Type B pancreatic cell (in vitro differentiated cells): ENCODE measurements at places on chromosomes 5 and 9. TPM values are rescaled to one million over a fixed set of nuclear protein-coding genes. Genes with fewer than 3 reads are reported as not detected.
A peak's percentile ranks its signal among the peaks of the same experiment; 100 is the strongest.

- H3K36me3 ChIP-seq = no peaks in the 10 kb centered on the region
- no peaks in the 10 kb centered on the region for H3K4me1 ChIP-seq
- H3K27me3 ChIP-seq = peaks cover 20% of the 10 kb centered on the region
Observed at GRCh38 chr9:134996591-134997530, 79.1 kb upstream of the FCN1 start.

Gene ZNF618
- total RNA-seq = 23.7 and 51.5 TPM in 2 replicates

- no peaks in the 10 kb centered on the region for H3K36me3 ChIP-seq
- no peaks in the 10 kb centered on the region for H3K4me1 ChIP-seq
- no peaks in the 10 kb centered on the region for H3K27me3 ChIP-seq
- DNase-seq = no peak
- no peak overlapping the region for H3K4me3 ChIP-seq
Observed at GRCh38 chr5:160788102-160788660, 63.8 kb downstream of the ATP10B start.

DNA sequence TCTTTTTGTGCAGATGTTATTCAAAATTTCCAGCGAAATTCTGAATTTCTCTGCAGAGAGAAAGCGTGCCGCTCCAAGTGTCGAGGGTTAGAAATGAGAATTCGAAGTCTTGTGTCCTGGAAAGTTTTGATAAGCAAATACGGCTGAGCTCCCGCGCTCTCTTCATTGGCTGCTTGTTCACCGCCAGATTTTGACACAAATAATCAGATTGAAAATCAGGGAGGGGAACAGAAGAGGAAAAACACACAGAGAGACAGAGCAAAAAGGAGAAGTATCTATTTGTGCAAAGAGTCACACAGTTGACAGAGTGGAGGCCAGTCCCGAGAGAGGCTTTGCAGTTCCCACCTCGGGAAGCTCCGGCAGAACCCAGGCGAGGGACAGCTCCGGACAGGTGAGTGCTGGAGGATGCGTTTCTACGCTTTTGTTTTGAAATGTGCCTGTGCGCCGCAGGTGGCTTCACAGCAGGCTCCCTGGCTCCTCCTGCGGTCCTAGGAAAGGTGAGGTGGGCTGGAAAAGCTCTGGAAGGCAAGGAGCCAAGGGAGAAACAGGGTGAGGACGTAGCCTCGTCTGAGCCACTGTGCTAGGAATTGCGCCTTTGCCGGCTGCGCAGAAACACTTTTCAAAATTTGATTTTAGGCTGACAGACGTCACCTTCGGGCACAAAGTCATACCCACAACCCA is at the start of gene GFI1B:
TSS of gene GFI1B (plus strand) at position 244 of the 681 bp plus-strand sequence. CDS start 7,985 bp downstream, outside the sequence.
- no peak within 1 kb of the TSS for H3K4me3 ChIP-seq
- no peak for DNase-seq
- H3K36me3 ChIP-seq = no peaks in the 10 kb centered on the region
- H3K4me1 ChIP-seq = no peaks in the 10 kb centered on the region

GRCh38 chr5:172796306-172796705 is 25.3 kb upstream of the DUSP1 start:
- no peak overlapping the region for H3K4me3 ChIP-seq
- DNase-seq = no peak

Gene EMB
- 12.2 and 26.8 TPM in 2 replicates for total RNA-seq

GRCh38 chr9:116661037-116661954 is 25.8 kb upstream of the TRIM32 start:
- no peaks in the 10 kb centered on the region for H3K27me3 ChIP-seq
- H3K27ac ChIP-seq = no peak overlapping the region
- H3K4me3 ChIP-seq = no peak overlapping the region
- no peak for DNase-seq
- no peaks in the 10 kb centered on the region for H3K36me3 ChIP-seq

GRCh38 chr5:71782393-71782770 is 63.3 kb downstream of the CARTPT start:
- no peak overlapping the region for H3K27ac ChIP-seq
- H3K4me1 ChIP-seq = no peaks in the 10 kb centered on the region
- peak overlapping the region; percentile 8 for H3K4me3 ChIP-seq
- DNase-seq = no peak
- no peaks in the 10 kb centered on the region for H3K36me3 ChIP-seq

Gene ARL15
- total RNA-seq = 15.8 and 16.9 TPM in 2 replicates

Gene SEMA4D
- total RNA-seq = 32.3 and 43.6 TPM in 2 replicates

- no peaks in the 10 kb centered on the region for H3K4me1 ChIP-seq
- H3K36me3 ChIP-seq = peaks cover 3% of the 10 kb centered on the region
- no peaks in the 10 kb centered on the region for H3K27me3 ChIP-seq
- no peak overlapping the region for H3K27ac ChIP-seq
- DNase-seq = no peak
Observed at GRCh38 chr9:33465596-33466564, 7.8 kb downstream of the NOL6 start.

- H3K27ac ChIP-seq = peak overlapping the region; percentile 55
- no peak for DNase-seq
- peaks cover 15% of the 10 kb centered on the region for H3K36me3 ChIP-seq
- H3K4me3 ChIP-seq = peak overlapping the region; percentile 58
Observed at GRCh38 chr9:27421577-27421976, 102.5 kb upstream of the IFNK start.

Gene SELENOP
- 65.5 and 96.2 TPM in 2 replicates for total RNA-seq

Gene BHMT2
- 0.45 TPM in 1 of 2 replicates, not detected in the other for total RNA-seq

Gene SPATA31C1
- total RNA-seq = 0.07 TPM in 1 of 2 replicates, not detected in the other

- H3K36me3 ChIP-seq = peaks cover 22% of the 10 kb centered on the region
- no peak overlapping the region for H3K4me3 ChIP-seq
- no peaks in the 10 kb centered on the region for H3K27me3 ChIP-seq
- H3K27ac ChIP-seq = no peak overlapping the region
Observed at GRCh38 chr9:93541581-93542349, 34.6 kb upstream of the PHF2 start.

GRCh38 chr5:171316258-171317121 is 7.4 kb downstream of the TLX3 start:
- peak overlapping the region; percentile 60 for H3K4me3 ChIP-seq
- no peak for DNase-seq
- H3K36me3 ChIP-seq = no peaks in the 10 kb centered on the region
- peaks cover 6% of the 10 kb centered on the region for H3K4me1 ChIP-seq
- H3K27ac ChIP-seq = no peak overlapping the region
- peaks cover 92% of the 10 kb centered on the region for H3K27me3 ChIP-seq

Gene PDZD2
- 4.3 and 6.0 TPM in 2 replicates for total RNA-seq

Gene NXNL2
- total RNA-seq = 0.58 and 1.8 TPM in 2 replicates

DNA sequence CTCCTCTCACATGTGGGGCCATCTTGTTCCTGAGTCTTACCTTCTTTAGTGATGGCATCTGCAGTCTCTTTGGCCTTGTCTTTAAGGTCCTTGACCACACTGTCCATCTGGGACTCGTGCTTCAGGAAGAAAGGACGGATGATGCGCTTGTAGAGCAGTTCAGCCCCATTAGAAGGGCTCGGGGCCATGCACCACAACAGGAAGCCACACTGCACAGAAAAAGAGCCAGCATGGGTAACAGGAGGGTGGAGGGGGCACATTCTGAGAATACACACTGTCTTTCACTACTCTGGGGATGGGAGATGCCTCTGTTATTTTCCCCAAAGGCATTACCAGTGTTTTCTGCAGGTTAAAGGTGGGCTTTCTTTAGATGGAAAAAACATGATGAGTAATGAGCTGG is 25.9 kb downstream of the SRP19 start:
- H3K27ac ChIP-seq = no peak overlapping the region
- H3K4me1 ChIP-seq = no peaks in the 10 kb centered on the region
- no peaks in the 10 kb centered on the region for H3K27me3 ChIP-seq
- H3K36me3 ChIP-seq = peaks cover 11% of the 10 kb centered on the region
- H3K4me3 ChIP-seq = no peak overlapping the region

GRCh38 chr5:140338336-140338735 is 8.1 kb downstream of the HBEGF start:
- peaks cover 13% of the 10 kb centered on the region for H3K4me1 ChIP-seq
- no peak for DNase-seq
- H3K4me3 ChIP-seq = no peak overlapping the region
- peaks cover 4% of the 10 kb centered on the region for H3K36me3 ChIP-seq
- H3K27ac ChIP-seq = no peak overlapping the region

Gene KCNT1
- total RNA-seq = 0.10 TPM in 1 of 2 replicates, not detected in the other

- no peaks in the 10 kb centered on the region for H3K36me3 ChIP-seq
- DNase-seq = no peak
- H3K27me3 ChIP-seq = no peaks in the 10 kb centered on the region
- no peak overlapping the region for H3K27ac ChIP-seq
- peaks cover 31% of the 10 kb centered on the region for H3K4me1 ChIP-seq
Observed at GRCh38 chr9:106423575-106423974, 439.4 kb upstream of the ZNF462 start.

GRCh38 chr9:91073811-91074771 is 272.5 kb downstream of the SYK start:
- no peak overlapping the region for H3K27ac ChIP-seq
- no peak for DNase-seq
- H3K27me3 ChIP-seq = no peaks in the 10 kb centered on the region
- H3K4me3 ChIP-seq = no peak overlapping the region

DNA sequence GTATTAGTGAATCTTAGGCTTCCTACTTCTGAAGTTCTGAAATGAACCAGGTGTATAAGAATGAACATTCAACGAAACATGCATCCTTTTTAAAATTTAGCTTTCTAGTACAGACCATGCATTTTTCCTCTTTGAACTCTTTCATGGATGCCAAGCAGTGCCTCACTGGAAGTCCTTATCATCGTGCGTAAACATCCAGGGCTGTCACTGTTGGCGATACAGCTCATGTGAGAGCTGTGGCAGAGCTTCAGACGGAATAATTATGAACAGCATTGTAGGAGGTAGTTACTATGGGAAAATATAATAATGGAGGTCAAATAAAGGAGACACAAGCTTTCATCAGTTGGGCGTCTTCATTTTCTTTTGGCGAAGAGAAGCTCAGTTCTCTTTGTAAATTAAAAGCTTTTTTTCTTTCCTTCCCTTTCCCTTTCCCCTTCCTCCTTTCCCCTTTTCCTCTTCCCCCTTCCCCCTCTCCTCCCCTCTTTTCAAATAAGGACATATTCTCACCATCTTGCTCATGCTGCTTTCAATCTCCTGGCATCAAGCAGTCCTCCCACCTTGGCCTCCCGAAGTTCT is 167.3 kb downstream of the KDM4C start:
- H3K27ac ChIP-seq = no peak overlapping the region
- peak overlapping the region; percentile 14 for H3K4me3 ChIP-seq
- H3K36me3 ChIP-seq = peaks cover 5% of the 10 kb centered on the region
- peaks cover 7% of the 10 kb centered on the region for H3K4me1 ChIP-seq

DNA sequence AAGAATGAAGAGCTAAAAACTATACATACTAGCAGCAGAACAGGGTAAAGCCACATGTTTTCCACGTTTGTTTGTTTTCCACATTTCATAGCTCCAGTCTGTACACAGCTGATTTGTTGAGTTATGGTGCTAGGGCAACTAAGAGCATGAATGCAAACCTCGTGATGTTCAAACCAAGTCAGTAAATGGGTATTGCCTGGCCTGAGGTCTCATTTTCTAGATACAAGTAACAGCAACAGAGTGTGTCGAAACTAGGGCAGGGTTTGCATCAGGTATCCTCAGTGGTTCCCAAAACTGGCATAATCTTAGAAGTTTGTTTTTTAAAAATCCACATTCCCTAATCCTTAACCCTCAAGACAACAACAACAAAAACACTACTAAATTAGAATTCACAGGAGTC is 89.3 kb downstream of the CEMIP2 start:
- H3K27me3 ChIP-seq = no peaks in the 10 kb centered on the region
- H3K4me1 ChIP-seq = peaks cover 33% of the 10 kb centered on the region
- no peak for DNase-seq
- H3K27ac ChIP-seq = peak overlapping the region; percentile 48
- H3K36me3 ChIP-seq = peaks cover 4% of the 10 kb centered on the region

DNA sequence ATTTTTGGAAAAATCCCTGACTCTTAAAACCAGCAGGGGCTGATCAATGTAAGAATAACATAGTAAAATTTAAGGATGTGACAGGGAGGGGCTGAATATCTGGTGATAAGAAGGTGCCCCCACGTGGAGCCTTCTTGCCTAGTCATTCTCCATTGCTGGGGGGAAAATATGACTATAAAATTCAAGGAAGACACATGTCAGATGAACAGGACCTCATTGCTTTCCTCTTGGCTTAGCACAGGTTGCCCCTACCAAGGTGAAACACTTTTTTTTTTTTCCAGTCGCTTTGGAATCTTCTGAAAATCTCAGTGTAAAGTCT is 310.9 kb downstream of the EFNA5 start:
- H3K27me3 ChIP-seq = no peaks in the 10 kb centered on the region
- no peaks in the 10 kb centered on the region for H3K36me3 ChIP-seq
- H3K4me1 ChIP-seq = peaks cover 15% of the 10 kb centered on the region
- no peak for DNase-seq

Gene KCNV2
- not detected in 2 replicates for total RNA-seq

Gene CSNK1A1
- total RNA-seq = 224 and 294 TPM in 2 replicates

- no peak for DNase-seq
- peaks cover 39% of the 10 kb centered on the region for H3K27me3 ChIP-seq
- H3K27ac ChIP-seq = no peak overlapping the region
- H3K4me1 ChIP-seq = peaks cover 9% of the 10 kb centered on the region
- H3K4me3 ChIP-seq = no peak overlapping the region
- no peaks in the 10 kb centered on the region for H3K36me3 ChIP-seq
Observed at GRCh38 chr9:87201351-87201751, 254.0 kb upstream of the GAS1 start.

GRCh38 chr5:41542183-41542582 is 31.8 kb upstream of the PLCXD3 start:
- H3K4me3 ChIP-seq = no peak overlapping the region
- H3K36me3 ChIP-seq = no peaks in the 10 kb centered on the region
- no peaks in the 10 kb centered on the region for H3K4me1 ChIP-seq
- no peak for DNase-seq
- no peak overlapping the region for H3K27ac ChIP-seq
- H3K27me3 ChIP-seq = no peaks in the 10 kb centered on the region

GRCh38 chr5:61004448-61004847 is 59.4 kb downstream of the NDUFAF2 start:
- no peaks in the 10 kb centered on the region for H3K4me1 ChIP-seq
- DNase-seq = no peak
- H3K4me3 ChIP-seq = no peak overlapping the region
- H3K36me3 ChIP-seq = no peaks in the 10 kb centered on the region
- no peaks in the 10 kb centered on the region for H3K27me3 ChIP-seq

Gene RGMB
- total RNA-seq = 16.7 and 36.5 TPM in 2 replicates

Gene TPRN
- 24.1 and 28.4 TPM in 2 replicates for total RNA-seq

GRCh38 chr9:94767331-94768072 is 41.0 kb downstream of the AOPEP start:
- no peaks in the 10 kb centered on the region for H3K27me3 ChIP-seq
- DNase-seq = no peak
- H3K4me1 ChIP-seq = peaks cover 15% of the 10 kb centered on the region
- peaks cover 22% of the 10 kb centered on the region for H3K36me3 ChIP-seq
- peak overlapping the region; percentile 12 for H3K27ac ChIP-seq

DNA sequence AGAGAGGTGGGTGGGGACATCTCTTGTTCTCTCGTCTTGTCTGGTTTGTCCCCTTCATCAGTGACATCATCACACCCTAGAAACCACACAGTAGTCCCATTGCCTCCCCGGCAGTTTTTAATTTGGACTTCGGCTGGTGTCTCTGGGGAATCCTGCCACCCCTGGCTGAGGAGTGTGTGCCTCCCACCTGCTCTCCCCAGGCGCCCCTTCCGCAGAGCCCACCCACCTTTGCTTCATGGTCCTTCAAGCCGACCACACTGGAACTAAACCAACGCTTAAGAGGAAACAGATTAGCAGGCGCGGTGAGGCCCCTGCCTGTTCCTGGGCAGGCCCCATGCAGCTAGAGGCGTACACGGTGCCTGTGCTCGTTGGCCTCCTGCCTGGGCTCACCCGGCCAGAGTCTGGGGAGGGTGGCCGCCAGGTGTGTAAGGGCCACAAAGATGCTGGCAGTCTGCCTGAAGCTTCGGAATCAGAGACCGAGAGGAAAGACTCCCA is 107.6 kb upstream of the SPRY4 start:
- H3K27me3 ChIP-seq = no peaks in the 10 kb centered on the region
- H3K36me3 ChIP-seq = no peaks in the 10 kb centered on the region
- H3K4me3 ChIP-seq = no peak overlapping the region
- no peak overlapping the region for H3K27ac ChIP-seq
